ENCODE measurements at places on chromosomes 16 and 17.

DNA sequence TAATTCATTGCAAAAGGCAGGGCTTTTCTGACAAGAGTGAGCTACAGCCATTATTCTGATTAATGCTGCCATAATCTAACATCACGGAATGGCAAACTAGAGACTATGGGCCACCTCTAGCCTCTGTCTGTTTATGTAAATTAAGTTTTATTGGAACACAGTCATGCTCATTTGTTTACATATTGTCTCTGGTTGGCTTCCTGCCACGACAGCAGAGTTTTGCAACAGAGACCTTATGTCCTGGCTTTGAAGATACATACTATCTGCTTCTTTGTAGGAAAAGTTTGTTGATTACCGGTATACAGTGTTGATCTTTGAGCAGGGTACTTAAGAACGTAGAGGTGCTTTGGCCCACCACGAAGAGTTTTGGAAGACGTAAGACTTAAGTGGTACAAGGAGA lies 715.9 kb upstream of the RBFOX1 start:
- no peak for DNase-seq

GRCh38 chr17:50057521-50057991 lies 1.6 kb downstream of the ITGA3 start:
- DNase-seq: no peak

DNA sequence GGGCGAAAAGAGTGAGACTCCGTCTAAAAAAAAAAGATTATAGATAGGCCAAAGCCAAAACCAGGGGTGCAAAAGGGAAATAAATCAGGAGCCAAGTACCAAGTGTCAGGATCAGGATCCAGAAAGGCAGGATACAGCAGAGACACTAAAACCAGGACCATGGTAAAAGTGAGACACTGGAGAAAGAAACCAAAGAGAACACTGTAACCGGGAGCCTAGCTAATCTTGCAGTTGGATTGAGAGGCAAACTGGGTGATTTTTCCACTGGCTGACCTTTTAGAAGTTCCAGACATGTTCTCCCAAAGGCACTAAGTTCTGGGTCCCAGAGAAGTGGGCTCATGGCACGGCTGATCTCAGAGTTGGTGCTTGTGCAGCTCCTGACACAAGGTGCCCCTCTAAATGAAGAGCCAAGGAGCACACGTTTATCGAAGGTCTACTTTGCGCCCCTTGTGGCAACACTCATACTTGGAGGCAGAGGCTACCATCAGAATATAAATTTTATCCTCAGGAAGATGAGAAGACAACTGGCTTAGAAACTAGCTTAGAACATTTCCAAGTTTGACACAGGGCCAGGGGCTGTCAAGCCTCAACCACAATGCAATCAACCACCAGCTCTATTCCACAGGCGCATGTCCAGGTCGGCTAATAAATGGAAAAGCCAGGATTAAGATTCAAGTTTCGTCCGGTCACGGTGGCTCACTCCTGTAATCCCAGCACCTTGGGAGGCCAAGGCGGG lies 27.5 kb upstream of the HELZ start:
- DNase-seq: no peak

GRCh38 chr16:52812678-52813556 lies 239.8 kb downstream of the CHD9NB start:
- DNase-seq: no peak

GRCh38 chr17:38455288-38455915 lies 27.1 kb downstream of the ARHGAP23 start:
- DNase-seq: no peak

GRCh38 chr16:27407133-27407532 lies 5.2 kb downstream of the IL21R start:
- DNase-seq: no peak

DNA sequence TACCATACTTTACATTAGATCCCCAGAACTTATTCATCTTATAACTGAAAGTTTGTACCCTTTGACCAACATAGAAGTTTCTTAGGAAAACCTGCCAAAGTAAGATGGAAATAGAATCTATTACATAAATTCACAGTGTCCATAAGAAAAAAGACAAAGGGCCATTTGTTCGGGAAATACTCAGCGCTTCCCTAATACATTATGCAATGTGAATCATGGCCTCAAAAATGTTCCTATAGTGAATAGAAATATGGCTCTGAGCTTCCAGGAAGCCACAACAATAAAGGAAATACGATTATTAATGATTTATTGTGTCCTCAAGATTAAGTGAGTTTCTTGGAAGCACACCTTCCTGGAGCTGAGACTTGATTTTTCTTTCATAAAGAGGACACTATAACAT lies 51.5 kb downstream of the GPRC5B start:
- no peak for DNase-seq

DNA sequence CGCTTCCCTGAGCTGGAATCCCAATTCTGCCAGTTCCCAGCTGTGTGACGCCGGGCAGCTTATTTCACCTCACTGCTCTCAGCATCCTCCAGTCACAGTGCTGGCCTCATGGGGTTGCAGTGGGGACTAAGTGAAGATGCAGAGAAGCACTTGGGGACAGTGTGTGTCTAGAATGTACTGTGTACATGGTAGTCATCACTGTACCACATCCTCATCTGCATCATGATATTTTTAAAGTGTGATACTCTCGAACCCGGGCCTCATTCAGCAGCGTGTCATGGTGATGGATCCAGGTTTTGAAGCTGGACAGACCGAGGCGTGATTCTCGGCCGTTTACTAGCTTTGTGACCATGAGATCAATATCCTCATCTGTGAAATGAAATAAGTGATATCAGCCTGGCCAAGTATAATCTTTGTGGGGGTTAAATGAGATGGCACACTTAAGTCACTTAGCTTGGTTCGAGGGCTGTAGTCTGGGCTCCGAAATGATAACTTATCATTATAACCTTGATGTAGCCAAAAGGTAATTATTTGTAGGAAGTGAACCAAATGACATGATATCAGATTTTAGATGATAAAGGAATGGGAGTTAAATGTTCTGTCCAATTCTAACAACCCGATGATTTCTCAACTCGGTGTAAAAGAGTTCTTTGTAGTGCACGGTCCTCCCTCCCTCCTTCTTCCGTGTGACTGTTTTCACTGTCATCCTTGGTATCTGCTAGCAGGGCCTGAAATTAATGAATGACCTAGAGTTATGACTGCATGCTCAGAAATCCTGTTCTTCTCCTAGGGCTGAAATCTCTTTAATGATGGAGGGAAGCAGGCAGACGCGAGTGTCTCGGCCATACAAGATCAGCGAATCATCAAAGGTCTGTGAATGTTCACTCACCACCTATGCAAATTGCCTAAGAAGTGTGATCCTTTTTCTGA lies 2.0 kb downstream of the KLHL36 start:
- no peak for DNase-seq

Data from glutamatergic neuron (in vitro differentiated cells).